T-helper 1 cell (primary cell): ENCODE measurements at places on chromosomes 1 and 21.

- DNase-seq, result no peak
These were observed 161.1 kb downstream of the KCTD3 start for GRCh38 chr1:215728169-215728568.

DNA sequence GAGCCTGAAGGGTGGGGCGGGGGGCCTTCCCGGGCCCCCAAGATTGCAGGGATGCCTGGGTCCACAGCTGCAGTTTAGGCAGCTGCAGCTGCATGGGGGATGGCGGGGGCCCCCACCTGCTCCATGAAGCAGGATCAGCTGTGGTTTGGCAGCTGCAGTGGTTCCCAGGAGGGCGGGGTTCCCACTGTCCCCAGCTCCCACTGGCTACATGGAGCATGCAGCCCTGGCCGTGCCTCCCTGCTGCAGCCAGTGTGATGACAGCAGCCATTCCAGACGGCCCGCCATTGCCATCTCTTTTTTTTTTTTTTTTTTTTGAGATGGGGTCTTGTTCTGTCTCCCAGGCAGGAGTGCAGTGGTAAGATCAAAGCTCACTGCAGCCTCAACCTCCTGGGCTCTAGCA lies 992 bp upstream of the C1QA start:
- no peak for DNase-seq

GRCh38 chr21:22352088-22352487 lies 1353.9 kb downstream of the NCAM2 start:
- no peak for DNase-seq

GRCh38 chr1:170309389-170310013 lies 163.7 kb downstream of the NTMT2 start:
- no peak for DNase-seq

DNA sequence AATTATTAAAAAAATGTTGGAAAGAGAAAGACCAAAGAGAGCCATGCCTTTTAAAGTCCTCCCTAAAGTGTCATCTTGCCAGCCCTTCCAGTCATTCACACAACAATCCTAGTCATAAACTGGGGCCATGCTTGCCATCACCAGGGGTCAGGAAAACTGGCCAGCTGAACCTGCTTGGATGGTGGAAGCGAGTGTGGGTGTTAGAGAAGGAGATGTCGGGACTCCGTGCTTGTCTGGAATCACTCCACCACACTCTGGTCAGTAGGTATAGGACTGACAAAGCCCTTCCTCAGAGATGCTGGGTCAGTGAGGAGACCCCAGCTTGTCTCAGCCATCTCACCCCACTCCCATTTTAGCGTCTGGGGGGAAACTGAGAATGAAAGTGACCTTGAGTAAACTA lies 3.3 kb upstream of the HAPLN2 start:
- no peak for DNase-seq

- DNase-seq, result no peak
These were observed 13.9 kb downstream of the CELSR2 start for GRCh38 chr1:109263234-109263596.

DNA sequence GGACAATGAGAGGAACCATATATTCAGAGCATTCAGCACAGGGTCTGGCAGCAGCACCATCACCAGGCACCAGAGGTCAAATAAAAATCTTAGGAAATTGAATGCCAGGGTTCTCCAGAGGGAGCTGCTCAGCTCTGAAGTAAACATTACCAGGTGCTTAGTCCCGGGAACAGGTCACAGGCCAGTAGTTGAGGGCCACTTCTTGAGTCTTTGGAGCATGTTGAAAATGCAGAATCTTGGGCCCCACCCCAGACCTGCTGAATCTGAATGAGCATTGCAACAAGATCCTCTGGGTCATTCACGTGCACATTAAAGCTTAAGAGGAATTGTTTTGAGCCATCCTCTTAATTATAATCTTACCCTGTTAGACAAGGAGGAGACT lies 33.8 kb downstream of the PHC2 start:
- no peak for DNase-seq

DNA sequence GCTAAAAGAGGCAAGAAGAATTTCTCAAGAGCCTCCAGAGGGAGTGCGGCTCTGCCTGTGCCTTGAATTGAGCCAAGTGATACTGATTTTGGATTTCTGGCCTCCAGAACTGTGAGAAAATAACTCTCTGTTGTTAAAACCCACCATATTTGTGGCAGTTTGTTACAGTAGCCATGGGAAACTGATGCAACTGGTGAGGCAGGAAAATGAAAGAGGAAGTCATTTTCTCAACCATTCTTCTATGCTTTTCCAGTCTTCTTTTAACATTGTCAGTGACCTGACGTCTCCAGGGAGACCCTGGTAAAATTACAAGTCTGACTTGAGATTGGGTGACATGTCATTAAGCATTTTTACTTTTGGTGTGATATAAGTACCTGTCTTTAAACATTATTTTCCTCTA lies 5.8 kb downstream of the OR6P1 start:
- DNase-seq, result no peak

DNA sequence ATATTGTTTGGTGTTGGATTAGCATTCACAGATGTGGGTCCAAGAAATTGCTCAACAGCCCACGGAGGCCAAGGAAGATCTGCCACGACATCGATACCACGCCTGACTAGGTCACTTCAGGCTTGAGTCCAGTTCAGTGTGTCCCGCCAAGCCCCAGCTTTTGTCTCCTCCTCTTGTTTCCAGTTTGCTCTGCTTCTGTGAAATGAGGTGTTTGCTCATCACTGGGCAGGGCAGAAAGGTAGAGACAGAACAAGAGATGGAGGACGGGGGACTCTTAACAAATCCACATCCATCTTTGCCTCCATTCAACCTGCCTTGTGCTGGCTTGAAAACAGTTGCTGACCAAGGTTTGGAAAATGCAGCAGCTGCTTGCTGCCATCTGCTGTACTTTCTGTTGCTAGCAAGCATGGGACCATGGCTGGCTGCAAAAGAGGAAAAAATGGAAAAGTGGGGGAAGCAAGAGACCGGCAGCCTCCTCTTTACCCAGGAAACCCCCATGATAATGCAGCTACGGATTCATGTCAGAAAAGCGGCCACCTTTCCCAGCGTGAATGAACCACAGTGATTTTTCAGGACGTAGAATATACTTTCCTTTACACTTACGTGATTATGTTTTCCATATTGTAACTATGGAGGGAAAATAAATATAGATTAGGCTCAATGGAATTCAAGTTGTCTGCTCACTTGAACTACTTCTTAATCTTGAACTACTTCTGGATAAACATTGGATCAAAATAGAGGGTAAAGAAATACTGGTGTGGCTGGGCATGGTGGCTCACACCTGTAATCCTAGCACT lies 80.2 kb upstream of the GREM2 start:
- no peak for DNase-seq

GRCh38 chr1:203422116-203422515 lies 53.5 kb upstream of the PRELP start:
- DNase-seq, result no peak
